ENCODE measurements at places on chromosomes 7 and 10.

DNA sequence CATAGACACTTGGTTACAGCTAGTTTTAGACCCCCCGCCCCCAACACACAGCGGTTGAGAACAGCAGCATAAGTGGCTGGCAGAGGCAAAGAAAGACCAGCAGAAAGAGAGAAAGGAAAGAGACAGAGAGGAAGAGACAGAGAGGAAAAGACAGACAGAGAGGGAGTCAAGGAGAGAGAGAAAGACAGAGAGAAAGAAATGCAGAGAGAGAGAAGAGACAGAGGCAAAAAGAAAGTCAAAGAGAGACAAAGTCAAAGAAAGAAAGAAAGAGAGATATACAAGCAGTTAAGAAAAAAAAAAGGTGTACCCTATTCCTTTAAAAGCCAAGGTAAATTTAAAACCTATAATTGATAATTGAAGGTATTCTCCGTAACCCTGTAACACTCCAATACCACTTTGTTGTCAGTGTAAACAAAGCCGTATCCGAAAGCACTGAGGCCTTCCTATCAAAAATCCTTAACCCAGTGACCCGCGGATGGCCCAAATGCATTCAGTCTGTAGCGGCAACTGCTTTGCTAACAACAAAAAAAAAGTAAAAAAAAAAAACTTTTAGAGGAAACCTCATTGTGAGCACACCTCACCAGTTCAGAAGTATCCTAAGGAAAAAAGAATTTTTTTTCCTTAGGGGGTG lies 11.9 kb upstream of the SLC12A9 start:
- DNase-seq: no peak

DNA sequence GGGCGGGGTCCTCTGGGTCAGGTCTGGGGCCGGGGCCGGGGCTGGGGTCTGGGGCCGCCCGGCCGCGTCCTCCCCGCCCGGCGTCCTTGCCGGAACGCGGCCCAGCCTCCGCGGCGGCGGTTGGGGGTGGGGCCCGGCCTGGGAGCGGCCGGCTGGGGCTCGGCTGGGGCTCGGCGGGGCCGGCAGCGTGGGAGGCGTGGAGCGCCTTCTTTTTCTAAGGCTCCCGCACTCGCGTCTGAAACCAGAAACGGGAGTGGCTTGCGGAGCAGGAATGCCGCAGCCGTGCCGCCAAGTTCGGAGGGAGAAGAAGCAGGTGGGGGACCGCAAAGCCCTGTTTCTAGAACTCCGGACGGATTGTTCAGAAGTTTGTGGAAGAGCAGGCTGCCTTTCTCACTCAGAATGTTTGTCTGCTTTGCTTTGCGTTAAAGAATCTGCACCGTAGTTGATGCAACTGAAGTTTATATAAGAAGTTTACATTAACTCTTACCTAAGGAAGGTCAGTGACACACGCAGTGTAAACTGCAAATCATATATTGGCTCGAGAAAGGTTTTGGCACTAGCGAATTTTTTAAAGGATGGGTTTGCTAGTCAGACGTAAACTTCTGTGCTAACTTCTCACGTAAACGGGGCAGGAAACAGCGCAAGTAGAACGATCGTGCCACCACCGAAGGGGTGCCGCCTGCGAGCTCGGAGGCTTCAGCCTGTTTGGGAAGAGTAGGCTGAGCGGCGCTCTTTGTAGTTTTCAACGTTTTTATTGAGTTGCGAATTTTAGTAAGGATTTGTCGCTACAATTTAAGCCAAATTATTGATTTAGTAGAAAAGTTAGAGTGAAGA lies 729 bp downstream of the DNAJB6 start:
- DNase-seq: peak; percentile 87

DNA sequence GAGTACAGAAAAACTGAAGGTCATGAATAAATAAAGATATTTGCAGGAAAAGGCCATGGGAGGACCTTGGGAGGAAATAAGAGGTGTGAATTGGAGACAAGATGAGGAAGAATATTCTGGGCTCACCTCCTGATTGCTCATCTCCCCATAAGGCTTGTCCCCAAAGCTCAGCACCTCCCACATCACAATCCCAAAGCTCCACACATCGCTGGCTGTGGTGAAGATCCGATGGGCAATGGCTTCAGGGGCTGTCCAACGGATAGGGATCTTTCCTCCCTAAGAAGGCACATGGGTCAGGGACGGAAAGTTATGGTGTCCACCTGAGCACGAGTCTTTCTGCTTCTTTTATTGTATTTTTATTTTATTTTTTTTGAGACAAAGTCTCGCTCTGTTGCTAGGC lies 12.9 kb downstream of the ZYX start:
- DNase-seq: no peak

- DNase-seq: no peak
Measured at GRCh38 chr10:75019370-75019769, 92.1 kb upstream of the SAMD8 start.

GRCh38 chr10:34732926-34733325 lies 82.2 kb downstream of the PARD3 start:
- no peak for DNase-seq

- peak; percentile 68 for DNase-seq
Measured at GRCh38 chr10:127145173-127145572, 51.2 kb downstream of the INSYN2A start.

GRCh38 chr10:122638106-122638505 lies 61.5 kb downstream of the C10orf120 start:
- no peak for DNase-seq

GRCh38 chr10:79399223-79399831 lies 46.1 kb downstream of the ZCCHC24 start:
- DNase-seq: peak; percentile 95

GRCh38 chr10:5014936-5015335 lies 11.3 kb upstream of the AKR1C2 start:
- no peak for DNase-seq

GRCh38 chr10:128483216-128483615 lies 357.0 kb upstream of the MKI67 start:
- DNase-seq: no peak

Data from AG08396 (cell line).